ENCODE measurements at places on chromosomes 7 and 10.

GRCh38 chr10:94622666-94623205, 60.8 kb upstream of the CYP2C18 start:
- DNase-seq, result no peak

DNA sequence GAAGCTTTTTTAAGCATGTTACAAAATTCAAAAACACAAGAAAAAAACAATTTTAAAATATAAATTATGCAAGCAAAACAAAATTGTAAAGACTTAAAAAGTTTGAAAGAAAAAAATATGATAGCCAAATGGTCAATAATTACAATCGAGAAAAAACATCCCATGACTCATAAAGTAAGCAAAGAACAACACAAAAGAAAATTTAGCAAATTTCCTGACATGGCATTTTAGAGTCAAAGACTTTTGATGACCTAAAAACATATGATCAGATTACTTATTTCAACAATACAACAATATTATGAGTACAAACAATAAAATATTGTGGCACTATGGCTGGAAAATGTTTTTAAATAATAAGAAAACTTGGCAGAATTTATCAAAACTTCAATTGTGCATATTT, 312.1 kb upstream of the MEOX2 start:
- DNase-seq, result no peak

GRCh38 chr7:158849442-158849767, 7.0 kb upstream of the DYNC2I1 start:
- no peak for DNase-seq

DNA sequence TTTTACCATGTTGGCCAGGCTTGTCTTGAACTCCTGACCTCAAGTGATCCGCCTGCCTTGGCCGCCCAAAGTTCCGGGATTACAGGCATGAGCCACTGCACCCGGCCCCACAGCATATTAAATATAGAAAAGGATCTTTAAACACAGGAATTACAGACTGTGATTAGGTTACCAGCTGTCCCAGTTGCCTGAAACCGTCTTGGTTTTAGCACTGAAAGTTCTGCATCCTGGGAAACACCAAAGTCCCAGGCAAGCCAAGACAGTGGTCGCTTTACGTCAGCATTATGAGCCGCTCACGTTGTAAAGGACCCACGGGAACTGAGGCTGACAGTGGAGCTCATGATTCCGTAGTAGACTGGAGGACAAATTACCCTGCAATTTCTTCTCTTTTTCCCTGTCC, 69.0 kb upstream of the FAM180A start:
- DNase-seq, result no peak

DNA sequence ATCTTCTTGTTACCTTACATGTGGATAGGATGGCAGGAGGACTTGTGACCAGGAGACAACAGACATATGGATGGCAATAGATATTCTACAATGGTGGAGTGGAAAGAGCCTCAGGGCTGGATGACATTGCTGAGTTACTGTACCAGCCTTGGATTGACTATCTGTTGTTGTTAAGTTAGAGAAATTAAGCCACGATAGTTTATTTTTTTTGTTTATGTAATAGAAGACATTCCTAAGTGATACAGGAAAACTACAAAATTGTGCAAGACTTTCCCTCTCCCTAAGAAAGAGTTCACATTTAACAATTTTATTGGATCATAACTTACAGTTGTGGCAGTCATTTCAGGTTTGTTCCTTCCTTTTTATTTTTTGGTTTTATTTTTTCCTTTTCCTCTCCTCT, 230.7 kb upstream of the CACNA2D1 start:
- DNase-seq, result no peak

- DNase-seq, result no peak
Observed at GRCh38 chr7:139696552-139696951, 81.2 kb downstream of the HIPK2 start.

DNA sequence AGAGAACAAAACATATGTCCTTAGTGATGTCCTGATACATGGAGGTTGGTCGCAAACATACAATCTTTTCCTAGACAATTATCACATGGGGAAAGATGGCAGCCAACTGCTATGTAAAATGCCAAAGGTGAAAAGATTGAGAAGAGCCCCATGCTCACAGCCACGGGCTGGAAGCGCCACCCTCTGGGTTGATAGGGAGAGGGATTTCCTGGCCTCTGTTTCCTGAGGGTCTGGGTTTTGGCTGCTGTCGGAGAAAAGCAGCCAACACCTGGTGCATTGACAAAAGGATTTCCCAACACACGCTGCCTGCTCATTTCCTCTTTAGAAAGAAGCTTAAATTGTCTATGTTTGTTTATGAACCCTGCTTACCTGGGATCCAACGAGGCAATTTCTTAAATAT, 43.8 kb downstream of the ITIH5 start:
- DNase-seq, result no peak

DNA sequence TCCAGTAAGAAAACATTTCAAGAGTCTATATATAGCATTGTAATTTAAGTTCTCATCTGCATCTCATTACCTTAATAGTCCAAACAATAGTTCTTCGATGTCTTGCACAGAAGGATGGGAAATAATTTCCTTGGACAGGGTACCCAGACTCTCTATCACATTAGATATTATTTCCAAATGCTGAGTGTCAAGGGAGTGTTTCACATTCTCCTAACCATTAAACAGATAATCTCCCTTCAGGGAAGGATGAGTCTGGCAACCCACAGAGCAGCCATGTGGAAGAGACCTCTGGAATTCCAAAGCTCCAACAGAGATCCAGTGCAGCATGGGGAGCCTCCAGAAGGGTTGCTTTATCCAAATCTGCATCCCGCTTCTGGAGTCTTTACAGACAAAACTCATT, 89.6 kb downstream of the FZD1 start:
- no peak for DNase-seq

Measured in stimulated activated CD4-positive, alpha-beta T cell treated with anti-CD3 and anti-CD28 coated beads, Interleukin-1b, Interleukin-23, amount 100 ng/mL, for 24 hours (primary cell).